ENCODE measurements at places on chromosomes 12 and 14. TPM values are rescaled to one million over a fixed set of nuclear protein-coding genes. Genes with fewer than 3 reads are reported as not detected.
A peak's percentile ranks its signal among the peaks of the same experiment; 100 is the strongest.

- no peaks in the 10 kb centered on the region for H3K36me3 ChIP-seq
- no peaks in the 10 kb centered on the region for H3K4me1 ChIP-seq
- H3K4me3 ChIP-seq, result no peak overlapping the region
- H3K27me3 ChIP-seq, result peaks cover 12% of the 10 kb centered on the region
- no peak overlapping the region for H3K27ac ChIP-seq
- DNase-seq, result no peak
These were observed 74.6 kb downstream of the RERG start for GRCh38 chr12:15146585-15146984.

The CLEC4D gene
- total RNA-seq, result not detected

GRCh38 chr14:69637503-69638031, 26.2 kb downstream of the SUSD6 start:
- peak overlapping the region; percentile 80 for H3K27ac ChIP-seq
- peak overlapping the region; percentile 43 for H3K4me3 ChIP-seq
- H3K4me1 ChIP-seq, result peaks cover 79% of the 10 kb centered on the region

DNA sequence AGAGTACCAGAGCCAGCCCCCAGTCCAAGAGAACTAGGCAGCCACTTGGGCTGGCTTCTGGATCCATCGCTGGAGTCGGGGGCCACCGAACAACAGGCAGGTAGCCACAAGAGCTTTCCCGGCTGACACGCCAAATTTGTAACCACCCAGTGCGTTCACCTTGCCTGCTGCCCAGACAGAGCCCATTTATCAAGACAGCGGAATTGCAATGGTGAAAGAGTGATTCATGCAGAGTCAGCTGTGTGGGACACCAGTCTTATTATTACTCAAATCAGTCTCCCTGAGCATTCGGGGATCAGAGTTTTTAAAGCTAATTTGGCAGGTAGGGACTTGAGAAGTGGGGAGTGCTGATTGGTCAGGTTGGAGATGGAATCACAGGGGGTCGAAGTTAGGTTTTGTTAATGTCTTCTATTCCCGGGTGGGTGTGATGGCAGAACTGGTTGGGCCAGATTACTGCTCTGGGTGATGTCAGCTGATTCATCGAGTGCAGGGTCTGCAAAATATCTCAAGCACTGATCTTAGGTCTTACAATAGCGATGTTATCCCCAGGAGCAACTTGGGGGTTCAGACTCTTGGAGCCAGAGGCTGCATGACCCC, 64.3 kb downstream of the PDE6H start:
- H3K27ac ChIP-seq, result no peak overlapping the region
- peaks cover 3% of the 10 kb centered on the region for H3K4me1 ChIP-seq

DNA sequence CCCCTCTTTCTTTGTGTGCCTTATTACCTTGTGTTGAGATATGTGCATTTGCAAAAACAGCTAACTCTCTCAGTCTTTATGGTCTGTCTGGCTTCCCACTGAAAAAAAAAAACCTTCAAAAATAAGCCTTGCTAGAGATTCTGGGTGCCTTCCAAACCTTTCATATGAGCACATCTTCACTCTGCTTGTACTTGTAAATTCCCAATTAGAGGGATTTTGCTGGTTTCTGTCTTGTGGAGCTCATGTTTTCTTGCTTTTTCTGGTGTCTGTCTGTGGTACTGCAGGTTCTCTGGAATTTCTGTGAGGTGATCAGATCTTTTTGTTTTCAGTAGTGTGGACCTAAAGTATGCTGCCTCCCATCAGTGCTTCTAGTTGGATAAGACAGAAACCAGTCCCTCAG, 100.1 kb downstream of the PIK3C2G start:
- no peak overlapping the region for H3K4me3 ChIP-seq
- H3K36me3 ChIP-seq, result no peaks in the 10 kb centered on the region
- H3K27ac ChIP-seq, result no peak overlapping the region
- no peak for DNase-seq
- no peaks in the 10 kb centered on the region for H3K4me1 ChIP-seq

DNA sequence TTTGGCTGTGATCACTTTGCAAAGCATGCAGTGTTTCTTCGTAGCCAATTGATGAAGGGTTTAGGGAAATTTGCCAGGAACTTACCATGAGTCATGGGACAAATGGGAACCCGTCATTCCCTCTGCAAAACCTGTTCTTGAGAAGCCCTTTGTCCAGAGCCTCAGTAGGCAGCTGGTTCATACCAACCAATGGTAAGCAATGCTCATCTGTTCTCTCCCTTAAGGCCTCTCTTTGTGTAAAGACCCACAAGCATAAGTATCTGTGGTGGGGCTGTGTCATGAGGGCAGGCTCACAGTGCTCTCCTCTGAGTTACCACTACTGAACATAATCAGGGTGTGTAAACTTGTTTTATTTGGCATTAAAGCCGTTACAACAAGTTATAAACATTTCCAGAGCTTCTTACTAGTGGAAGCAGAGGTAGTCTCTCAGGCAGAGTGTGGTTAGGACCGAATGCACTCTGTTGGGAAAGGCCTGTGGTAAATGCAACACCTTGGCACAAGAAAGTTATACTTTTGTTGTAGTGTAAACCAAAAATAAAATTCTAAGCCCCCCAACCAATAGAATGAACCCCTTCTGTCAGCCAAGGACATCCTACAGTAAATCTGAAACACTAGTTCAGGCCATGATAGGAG, 119.8 kb downstream of the SINHCAF start:
- no peak for DNase-seq
- no peak overlapping the region for H3K4me3 ChIP-seq
- peaks cover 13% of the 10 kb centered on the region for H3K27me3 ChIP-seq

- H3K36me3 ChIP-seq, result peaks cover 77% of the 10 kb centered on the region
- no peak overlapping the region for H3K4me3 ChIP-seq
- no peak for DNase-seq
- H3K27me3 ChIP-seq, result no peaks in the 10 kb centered on the region
These were observed 14.5 kb downstream of the DYRK2 start for GRCh38 chr12:67662910-67663538.

DNA sequence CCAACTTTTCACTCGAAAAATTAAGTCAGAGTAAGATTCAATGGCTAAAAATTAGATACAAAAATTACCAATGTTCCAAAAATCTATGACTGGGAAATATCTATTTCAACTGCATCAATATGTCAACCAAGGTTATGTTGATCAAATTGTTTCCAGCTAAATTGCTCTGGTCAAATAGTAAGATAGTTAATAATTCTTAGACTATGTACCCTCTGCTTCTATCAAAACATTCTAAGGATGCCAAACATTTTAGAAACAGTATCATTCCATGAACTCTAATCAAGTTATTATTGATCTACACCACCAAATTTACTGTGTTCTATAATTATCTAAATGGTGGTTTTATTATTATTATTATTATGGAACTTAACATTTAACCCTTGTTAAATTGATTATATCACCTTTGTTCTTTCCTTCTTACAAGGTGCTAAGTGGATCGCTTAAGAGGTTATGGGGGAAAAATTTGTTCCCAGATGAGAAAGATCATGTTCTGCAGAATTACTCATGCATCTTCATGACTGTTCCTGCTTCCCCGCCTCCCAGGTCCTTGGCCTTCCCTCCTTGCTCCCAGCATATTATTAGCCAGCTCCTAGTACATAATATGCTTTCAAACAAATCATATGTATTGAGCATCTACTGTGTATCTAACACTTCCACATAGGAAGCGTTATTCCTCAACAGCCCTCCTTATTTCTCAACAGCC, 240.5 kb upstream of the KRR1 start:
- H3K4me1 ChIP-seq, result peaks cover 14% of the 10 kb centered on the region
- no peaks in the 10 kb centered on the region for H3K36me3 ChIP-seq
- no peak overlapping the region for H3K27ac ChIP-seq
- peaks cover 8% of the 10 kb centered on the region for H3K27me3 ChIP-seq
- H3K4me3 ChIP-seq, result no peak overlapping the region

The SCAF11 gene
- 131 TPM for total RNA-seq

DNA sequence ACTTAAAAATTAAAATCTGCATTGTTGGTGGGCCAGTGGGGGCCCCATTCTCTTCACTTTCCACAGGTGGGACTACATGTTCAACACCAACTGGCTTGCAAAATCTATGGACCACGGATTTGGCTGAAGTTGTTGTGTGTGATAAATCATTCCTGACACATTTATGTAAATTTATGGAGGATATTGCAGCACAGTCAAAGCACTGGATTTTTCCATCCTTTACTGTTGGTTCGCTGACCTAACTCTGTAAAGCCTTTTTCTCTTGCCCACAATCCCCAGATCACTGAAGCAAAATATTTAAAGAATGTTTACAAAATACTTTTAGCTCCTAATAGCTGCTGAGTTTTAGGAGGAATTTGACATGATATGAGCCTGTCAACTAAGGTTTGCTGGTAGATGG, 219.7 kb upstream of the PRICKLE1 start:
- no peaks in the 10 kb centered on the region for H3K36me3 ChIP-seq
- no peak overlapping the region for H3K4me3 ChIP-seq
- no peaks in the 10 kb centered on the region for H3K4me1 ChIP-seq

- H3K27me3 ChIP-seq, result no peaks in the 10 kb centered on the region
- H3K4me1 ChIP-seq, result no peaks in the 10 kb centered on the region
- H3K27ac ChIP-seq, result no peak overlapping the region
- H3K4me3 ChIP-seq, result no peak overlapping the region
- no peak for DNase-seq
These were observed 51.1 kb upstream of the C14orf180 start for GRCh38 chr14:104528496-104528895.

DNA sequence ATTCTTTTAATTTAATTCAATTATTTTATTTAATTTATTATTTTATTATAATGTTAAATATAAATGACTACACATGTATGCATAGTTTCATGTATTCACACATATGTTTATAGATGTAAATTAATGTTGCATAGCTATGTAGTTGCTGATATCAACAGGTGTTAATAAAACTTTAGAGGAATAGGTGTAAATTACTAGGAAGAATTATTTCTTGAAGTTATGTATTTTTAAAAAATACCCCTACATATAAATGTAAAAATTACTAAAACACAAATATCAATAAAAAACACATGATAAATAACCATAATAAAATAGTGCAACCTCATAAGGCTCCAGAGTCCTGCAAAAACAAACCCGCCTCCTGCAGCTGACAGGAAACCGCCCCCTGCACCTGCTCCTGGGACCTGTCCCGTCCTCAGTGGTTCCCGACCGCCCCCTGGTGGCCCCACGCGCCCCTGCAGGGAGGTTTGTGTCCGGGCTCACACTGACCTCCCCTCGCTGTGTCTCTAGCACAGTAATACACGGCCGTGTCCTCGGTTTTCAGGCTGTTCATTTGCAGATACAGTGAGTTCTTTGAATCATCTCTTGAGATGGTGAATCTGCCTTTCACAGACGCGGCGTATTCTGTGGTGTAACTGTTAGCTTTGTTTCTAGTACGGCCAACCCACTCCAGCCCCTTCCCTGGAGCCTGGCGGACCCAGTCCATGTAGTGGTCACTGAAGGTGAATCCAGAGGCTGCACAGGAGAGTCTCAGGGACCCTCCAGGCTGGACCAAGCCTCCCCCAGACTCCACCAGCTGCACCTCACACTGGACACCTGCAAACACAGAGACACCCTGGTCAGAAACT, 1264.0 kb downstream of the TMEM121 start:
- H3K4me1 ChIP-seq, result peaks cover 14% of the 10 kb centered on the region
- peak; percentile 87 for DNase-seq
- peaks cover 35% of the 10 kb centered on the region for H3K27me3 ChIP-seq
- H3K4me3 ChIP-seq, result no peak overlapping the region
- no peaks in the 10 kb centered on the region for H3K36me3 ChIP-seq
- no peak overlapping the region for H3K27ac ChIP-seq

DNA sequence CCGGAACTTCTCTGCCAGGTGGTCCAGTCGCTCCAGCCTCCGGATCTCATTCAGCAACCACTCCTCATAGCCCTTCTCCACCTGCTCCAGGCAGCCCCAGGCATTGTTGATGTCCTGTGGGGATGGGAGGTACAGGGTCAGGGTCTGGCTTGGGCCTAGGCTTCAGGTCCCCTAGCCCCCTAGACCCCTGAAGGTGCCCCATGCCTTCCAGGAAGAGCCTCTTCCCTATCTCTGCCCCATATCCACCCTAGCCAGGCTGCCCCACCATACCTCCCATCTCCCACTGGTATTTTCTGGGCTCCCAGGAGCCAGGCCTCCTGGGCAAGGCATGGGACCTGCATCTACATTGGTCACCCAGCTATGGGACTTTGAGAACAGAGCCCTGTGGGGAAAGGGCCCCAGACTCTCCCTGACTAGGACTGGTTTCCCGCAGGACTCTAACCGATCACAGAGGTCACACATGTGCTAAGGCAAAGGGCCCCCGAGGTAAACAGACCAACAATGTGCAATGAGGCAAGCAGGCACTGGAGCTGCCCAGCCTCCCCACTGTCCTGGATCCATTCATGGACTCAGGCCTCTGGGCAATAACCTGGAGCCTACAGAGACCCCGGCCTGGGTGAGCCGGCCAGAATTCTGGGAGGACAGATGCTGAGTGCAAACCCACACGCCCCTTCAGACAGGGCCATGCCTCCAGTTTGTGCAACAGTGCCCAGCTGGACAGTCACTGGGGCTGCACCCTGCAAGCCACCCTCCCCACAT, 88.8 kb downstream of the ACTN1 start:
- no peaks in the 10 kb centered on the region for H3K27me3 ChIP-seq
- no peak for DNase-seq
- H3K36me3 ChIP-seq, result peaks cover 17% of the 10 kb centered on the region
- H3K27ac ChIP-seq, result no peak overlapping the region

- peaks cover 38% of the 10 kb centered on the region for H3K4me1 ChIP-seq
- H3K4me3 ChIP-seq, result no peak overlapping the region
- DNase-seq, result no peak
- peaks cover 28% of the 10 kb centered on the region for H3K27me3 ChIP-seq
- no peaks in the 10 kb centered on the region for H3K36me3 ChIP-seq
These were observed 34.6 kb downstream of the LTBP2 start for GRCh38 chr14:74577247-74577947.

- H3K4me3 ChIP-seq, result no peak overlapping the region
- peak; percentile 1 for DNase-seq
- H3K27ac ChIP-seq, result no peak overlapping the region
- peaks cover 7% of the 10 kb centered on the region for H3K4me1 ChIP-seq
- H3K36me3 ChIP-seq, result no peaks in the 10 kb centered on the region
These were observed 55.4 kb upstream of the ZFP36L1 start for GRCh38 chr14:68848253-68848652.

- DNase-seq, result no peak
- H3K4me1 ChIP-seq, result no peaks in the 10 kb centered on the region
- peaks cover 5% of the 10 kb centered on the region for H3K27me3 ChIP-seq
- H3K36me3 ChIP-seq, result no peaks in the 10 kb centered on the region
- H3K27ac ChIP-seq, result no peak overlapping the region
These were observed 260.1 kb downstream of the C12orf75 start for GRCh38 chr12:105590571-105590970.

DNA sequence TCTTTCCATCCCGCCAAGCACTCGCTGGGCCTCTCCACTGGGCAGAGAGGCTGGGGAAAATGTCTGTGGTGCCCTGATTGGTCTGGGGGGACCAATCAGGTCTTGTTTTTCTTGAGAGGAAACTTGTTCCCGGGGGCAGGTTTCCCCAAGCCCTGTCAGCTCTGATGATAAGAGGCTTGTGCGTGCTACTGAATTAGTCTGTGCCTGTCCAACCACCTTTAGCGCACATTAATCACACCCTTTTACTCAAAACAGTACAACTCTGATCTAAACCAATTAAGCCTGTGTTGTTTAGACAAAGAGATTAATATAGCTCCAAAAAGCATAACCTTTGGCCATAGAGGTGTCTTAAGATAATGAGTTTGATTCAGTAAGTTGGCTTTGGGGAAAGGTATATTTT, 580.4 kb downstream of the VRK1 start:
- H3K4me1 ChIP-seq, result peaks cover 56% of the 10 kb centered on the region
- peaks cover 20% of the 10 kb centered on the region for H3K27me3 ChIP-seq
- no peak overlapping the region for H3K4me3 ChIP-seq
- no peak for DNase-seq
- no peak overlapping the region for H3K27ac ChIP-seq
- H3K36me3 ChIP-seq, result peaks cover 21% of the 10 kb centered on the region

GRCh38 chr12:5784462-5785130, 160.5 kb downstream of the ANO2 start:
- no peak overlapping the region for H3K4me3 ChIP-seq
- no peak overlapping the region for H3K27ac ChIP-seq
- H3K27me3 ChIP-seq, result peaks cover 4% of the 10 kb centered on the region
- no peaks in the 10 kb centered on the region for H3K4me1 ChIP-seq
- H3K36me3 ChIP-seq, result no peaks in the 10 kb centered on the region
- DNase-seq, result no peak

The C12orf54 gene
- total RNA-seq, result not detected

The FAM186B gene
- 0.21 TPM for total RNA-seq
